ENCODE measurements at places on chromosomes 5 and 9.

DNA sequence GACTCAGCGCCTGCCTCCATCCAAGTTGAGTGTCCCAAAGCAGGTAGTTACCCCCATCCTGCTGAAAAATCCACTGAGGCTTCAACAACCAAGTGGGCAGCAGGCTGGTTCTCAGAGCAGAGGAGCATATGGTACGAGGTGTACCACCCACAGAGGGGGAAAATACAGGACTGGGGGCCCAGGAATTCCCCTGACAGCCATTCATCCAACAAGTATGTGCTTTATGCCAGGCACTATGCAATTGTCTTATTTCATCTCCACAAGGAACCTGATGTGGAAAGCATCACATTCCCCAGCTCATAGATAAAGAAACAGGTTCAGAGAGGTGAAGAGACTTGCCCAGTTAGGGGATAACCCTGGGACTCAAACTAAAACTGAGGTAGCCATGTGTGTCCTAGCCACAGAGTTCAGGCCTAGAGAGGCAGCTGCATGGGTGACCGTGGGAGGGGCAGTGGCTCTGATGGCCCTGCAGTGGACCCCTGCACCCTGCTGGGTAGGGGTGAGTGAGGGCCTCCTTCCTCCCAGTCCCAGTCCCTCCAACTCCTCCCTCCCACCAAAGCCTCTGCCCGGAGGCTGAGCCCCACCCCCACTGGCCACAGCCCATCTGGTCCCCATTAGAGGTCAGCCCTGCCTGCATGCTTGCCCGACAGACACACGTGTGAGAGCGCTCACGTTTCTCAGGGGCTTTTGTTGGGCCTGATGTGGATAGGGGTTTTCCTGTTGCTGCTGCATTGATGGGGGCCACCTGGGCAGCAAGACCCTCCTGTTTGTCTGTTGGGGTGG, 11.5 kb downstream of the PDLIM4 start:
- no peak for DNase-seq

DNA sequence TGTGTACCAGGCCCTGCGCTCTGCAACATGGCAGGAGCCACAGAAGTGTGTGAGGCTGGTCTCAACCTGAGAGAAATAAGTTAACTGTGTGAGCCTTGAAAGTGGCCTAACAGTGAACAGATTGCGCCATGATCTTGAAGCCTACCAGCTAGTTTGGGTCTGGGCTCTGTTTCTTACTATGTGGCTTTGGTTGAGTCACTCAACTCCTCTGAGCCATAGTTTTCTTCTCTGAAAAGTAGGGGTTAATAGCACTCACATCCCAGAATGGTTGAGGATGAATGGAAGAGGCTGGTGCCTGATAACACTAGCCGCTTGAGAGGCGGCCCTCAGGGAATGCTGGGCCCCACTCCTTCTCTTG, 121.5 kb downstream of the RGS3 start:
- no peak for DNase-seq

- no peak for DNase-seq
These were observed 54.5 kb downstream of the DIAPH1 start for GRCh38 chr5:141564216-141564692.

GRCh38 chr5:143133721-143134120, 269.8 kb downstream of the NR3C1 start:
- DNase-seq: no peak

- no peak for DNase-seq
These were observed 5.8 kb upstream of the RAB14 start for GRCh38 chr9:121207371-121207940.

DNA sequence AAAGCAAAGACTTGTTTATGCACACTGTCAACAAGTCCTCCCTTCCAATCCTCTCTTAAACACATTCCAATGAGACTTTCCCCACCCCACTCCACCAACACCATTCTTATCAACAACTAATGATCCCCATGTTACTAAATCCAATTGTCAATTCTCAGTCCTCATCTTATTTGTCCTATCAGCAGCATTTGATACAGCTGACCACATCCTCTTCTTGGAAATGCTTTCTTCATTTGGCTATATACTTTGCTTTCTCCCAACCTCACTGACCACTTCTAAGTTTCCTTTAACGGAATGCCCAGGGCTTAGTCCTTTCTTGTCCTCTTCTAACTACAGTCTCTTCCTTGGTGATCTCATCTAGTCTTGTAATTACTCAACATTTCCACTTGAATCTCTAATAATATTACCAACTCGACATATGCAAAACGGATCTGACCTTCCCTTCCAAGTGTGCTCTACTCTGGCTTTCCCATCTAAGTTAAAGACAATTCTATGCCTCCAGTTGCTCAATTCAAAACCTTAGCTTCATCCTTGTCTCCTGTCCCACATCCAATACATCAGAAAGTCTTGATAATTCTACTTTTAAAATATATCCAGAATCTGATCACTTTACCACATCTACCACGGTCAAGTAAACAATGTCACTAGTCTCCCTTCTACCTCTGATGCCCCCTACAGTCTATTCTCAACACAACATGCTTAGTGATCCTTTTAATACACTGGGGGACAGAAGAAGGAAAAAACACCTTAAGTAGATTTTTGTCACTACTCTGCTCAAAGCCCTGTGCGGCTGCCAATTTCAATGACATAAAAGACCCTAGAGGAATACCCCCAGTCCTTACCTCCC, 25.5 kb downstream of the AGTPBP1 start:
- DNase-seq: no peak

DNA sequence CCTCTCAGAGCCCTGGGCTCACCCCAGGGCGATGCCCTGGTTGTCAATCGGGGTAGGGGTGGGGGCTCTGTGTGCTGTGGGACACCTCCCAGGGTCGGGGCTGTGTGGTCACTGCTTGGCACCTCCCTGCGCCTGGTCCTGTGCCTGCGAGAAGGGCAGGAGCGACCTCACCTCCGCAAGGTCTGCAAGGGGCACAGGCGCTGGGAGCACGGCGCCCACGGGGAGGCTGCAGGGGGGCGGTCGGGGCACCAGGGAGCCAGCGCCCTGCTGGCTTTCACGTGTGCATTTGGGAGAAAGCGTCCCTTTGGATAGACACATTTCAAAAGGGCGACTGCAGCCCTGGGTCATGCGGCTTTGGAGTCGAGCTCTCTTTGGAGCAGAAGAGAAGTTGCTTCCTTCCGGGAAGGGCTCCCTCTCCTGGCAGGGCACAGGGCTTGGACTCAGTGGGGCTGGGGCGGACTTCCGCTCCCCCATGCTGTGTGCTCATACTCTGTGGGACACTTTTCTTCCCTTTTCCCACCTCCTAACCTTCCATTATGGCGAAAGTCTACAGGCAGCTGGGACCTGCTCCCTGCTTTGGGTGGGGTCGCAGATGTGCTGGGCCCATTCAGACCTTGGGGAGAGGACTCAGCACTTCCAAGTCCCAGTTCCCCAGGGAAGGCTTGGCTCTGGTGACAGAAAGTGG, 52.9 kb upstream of the SLC28A3 start:
- DNase-seq: no peak

GRCh38 chr5:8058616-8059190, 189.8 kb downstream of the MTRR start:
- no peak for DNase-seq

DNA sequence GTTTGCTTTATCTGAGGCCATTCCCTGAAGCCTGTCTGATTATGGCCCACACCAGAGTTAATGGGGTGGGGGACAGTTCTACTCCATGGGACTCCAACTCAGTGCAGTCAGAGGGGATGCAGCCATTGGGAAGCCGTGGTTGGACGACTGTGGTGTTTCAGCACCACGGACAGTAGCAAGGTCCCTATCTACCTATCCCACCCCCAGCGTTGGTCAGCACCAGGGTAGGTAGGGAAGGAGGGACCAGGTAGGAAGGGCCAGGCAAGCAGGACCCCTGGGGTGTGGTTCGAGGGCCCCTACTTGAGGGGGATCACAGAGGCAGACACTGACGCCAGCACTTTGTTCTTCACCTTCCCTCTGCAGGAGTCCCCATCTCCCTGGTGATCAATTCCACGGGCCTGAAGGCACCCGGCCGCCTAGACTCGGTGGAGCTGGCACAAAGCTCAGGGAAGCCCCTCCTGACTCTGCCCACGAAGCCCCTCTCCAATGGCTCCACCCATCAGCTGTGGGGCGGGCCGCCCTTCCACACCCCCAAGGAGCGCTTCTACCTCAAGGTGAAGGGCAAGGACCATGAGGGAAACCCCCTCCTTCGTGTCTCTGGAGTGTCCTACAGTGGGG, 33.2 kb downstream of the HMCN2 start:
- no peak for DNase-seq

DNA sequence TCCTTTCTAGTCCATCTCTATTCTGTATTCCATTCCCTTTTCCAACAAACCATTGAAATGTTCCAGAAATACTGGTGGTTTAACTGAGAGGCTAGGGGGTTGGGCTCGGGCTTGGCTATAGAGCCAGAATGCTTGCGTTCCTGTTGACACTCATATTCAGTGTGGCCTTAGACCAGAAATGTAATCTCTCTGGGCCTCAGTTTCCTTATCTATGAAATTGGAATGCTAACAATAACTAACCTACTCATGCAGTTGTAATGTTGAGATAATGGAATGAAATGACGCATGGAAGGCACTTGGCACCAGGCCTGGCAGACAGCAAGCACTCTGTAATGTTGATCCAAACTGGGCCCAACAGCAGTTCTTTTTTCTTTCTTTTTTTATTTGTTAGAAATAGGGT, 26.8 kb downstream of the JADE2 start:
- DNase-seq: no peak

DNA sequence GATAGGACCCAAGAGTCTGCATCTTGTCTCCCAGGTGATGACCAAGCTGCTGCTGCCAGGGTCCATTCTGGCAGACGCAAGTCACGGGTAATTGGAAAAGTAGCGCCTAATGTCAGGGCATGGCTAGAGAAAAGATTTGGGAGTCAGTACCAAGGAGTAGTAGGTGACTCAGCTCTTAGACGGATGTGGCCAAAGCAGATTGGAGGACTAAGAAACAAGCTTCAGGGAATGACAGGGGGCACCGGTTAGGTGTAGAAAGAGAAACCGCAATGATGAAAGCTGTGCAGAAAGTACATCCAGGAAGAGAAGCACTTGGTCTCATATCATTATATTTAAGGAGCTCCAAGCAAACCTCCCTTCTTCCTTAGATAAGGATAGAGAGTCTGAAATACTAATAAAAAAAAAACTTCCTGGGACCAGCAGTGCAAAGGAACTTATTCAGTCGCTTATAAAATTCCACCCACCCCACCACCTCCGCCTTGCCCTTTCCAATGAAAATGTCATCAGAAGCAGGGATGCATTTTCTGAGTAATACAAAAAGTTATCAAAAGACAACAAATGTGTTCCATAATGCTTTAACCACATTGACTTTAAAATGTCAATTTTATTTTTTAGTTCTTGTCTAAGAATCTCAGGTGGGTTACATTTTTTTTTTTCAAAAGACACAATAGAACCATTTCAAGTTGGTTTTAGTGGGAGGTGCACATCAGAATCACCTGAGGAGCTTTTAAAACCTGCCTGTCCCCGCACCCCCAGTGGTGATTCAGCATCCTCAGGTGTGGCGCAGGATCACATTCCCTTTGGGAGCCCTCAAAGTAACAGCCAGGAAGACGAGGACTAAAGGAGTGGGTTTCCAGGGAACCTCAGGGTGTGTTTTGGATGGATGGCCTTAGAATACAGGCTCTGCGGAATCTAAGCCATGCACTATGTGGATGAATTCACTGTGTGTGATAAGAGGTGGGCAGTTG, 31.2 kb downstream of the PTPN3 start:
- DNase-seq: no peak

DNA sequence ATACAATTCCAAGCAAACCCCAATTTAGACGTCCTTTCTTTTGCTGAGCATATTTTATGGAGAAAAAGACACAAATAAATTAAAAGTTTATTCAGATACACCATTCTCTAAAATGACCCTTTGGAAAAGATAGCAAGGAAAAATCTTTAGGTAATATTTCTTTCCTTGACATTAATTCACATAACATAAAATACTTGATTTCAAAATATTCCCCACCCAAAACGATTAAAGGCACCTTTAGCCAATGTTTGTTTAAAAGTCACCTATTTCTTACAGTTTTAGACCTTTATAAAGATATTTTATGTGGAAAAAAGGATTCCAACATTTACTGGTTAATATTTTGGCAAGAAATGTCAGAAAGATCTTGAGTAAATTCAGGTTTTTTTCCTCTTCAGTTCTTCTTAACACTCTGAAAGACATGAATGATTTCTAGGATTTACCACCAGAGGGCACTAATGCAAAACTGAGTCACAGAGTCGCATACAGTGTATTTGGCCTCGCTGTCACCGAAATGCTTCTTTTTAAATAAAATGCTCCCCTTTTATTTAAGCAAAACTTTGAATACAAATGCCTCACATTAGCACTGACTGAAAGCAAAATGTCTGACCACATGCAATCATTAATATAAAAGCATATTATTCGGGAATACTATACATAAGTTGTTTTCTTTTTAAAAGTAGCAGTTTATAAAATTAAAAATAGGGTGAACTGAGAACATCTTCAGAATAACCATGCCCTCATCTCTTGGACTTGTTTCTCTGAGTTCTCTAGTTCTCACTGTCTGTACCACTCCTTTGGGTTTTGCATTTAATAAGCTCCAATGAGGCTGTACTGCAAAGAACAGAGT, 122.5 kb downstream of the SLC1A3 start:
- DNase-seq: peak; percentile 37

DNA sequence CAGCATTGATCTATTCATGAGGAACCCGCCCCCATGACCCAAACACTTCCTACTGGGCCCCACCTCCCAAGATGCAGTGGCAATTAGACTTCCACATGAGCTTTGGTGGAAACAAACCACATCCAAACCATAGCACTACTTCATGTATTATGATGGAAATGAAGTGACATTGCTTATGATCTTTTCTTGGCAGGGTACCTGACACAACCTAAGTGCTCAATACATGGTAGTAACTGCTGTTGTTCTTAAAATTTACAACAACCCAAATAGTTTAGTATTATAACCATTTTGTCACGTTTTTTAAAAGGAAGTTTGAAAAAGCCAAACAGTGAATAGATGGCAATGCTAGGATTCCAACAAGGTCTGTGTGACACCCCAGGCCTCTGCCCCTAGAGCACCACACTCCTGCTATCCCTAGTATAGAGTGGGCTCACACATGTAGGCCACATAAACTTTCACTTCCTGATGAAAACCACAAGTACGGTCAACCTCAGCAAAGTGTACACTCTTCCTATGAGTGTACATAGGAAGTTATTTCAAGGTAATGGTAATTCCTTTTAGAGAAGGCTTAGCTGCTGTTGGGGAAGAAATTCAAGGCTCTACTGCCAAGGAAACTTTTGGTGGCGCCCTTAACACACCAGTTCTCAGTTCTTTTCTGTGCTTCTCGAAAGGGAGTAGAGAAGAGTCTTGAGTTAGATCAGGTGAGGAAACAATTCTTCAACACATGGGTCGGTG, 97.6 kb downstream of the ARSB start:
- DNase-seq: peak; percentile 24

- no peak for DNase-seq
These were observed 75.0 kb downstream of the HMHB1 start for GRCh38 chr5:143886651-143887638.

DNA sequence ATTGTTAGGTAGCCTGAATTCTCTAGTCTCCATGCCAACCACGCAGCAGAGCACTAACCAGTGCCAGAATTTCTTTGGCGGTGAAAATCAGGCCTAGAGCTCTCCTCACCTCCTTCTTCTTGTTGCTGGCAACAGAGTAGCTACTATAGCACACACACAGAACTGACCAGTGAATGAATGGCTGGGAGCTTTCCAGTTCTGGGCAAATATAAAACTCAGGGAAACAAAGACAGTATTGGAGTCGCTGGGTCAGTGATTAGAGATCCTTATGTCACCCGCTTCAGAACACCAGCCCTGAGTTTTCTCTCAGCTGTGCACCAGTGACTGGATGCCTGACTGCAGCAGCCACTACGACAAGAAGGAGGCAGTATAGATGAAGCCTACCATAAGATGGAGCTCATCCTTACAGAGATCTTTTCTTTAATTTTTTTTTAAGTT, 26.9 kb upstream of the FEM1C start:
- DNase-seq: no peak

GRCh38 chr5:142847898-142848790, 78.0 kb downstream of the ARHGAP26 start:
- no peak for DNase-seq
